ENCODE measurements at places on chromosomes 1 and 21.

GRCh38 chr1:116298746-116299145 lies 74.3 kb upstream of the ATP1A1 start:
- no peak for DNase-seq

GRCh38 chr1:153570874-153571273 lies 5.2 kb upstream of the S100A2 start:
- DNase-seq, result no peak

DNA sequence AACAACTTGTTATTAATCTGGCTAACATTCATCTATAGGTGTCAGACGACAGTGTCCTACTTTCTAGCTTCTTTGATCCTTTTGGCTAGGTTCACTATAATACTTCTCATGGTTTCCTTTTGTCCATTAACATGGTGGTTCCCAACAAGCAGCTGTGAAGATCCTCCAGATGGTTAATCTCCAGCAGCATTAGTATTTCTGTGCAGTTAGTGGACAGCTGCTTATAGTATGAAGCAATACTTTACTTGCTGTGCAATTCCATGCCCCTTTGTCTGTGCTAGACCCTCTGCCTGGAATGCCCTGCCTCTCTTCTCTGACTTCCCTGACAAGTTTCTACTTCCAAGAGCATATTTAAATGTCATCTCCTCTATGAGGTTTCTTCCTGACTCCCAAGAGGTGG lies 41.7 kb upstream of the ARHGAP29 start:
- no peak for DNase-seq

GRCh38 chr1:228370941-228371740 lies 35.5 kb downstream of the TRIM11 start:
- DNase-seq, result no peak

- peak; percentile 83 for DNase-seq
Observed at GRCh38 chr1:29406814-29407213, 170.5 kb downstream of the PTPRU start.

- DNase-seq, result no peak
Observed at GRCh38 chr1:110785612-110786011, 87.3 kb upstream of the CD53 start.

All from mesenteric fat pad (tissue), 1 donor.